ENCODE measurements at places on chromosomes 5 and 9.

DNA sequence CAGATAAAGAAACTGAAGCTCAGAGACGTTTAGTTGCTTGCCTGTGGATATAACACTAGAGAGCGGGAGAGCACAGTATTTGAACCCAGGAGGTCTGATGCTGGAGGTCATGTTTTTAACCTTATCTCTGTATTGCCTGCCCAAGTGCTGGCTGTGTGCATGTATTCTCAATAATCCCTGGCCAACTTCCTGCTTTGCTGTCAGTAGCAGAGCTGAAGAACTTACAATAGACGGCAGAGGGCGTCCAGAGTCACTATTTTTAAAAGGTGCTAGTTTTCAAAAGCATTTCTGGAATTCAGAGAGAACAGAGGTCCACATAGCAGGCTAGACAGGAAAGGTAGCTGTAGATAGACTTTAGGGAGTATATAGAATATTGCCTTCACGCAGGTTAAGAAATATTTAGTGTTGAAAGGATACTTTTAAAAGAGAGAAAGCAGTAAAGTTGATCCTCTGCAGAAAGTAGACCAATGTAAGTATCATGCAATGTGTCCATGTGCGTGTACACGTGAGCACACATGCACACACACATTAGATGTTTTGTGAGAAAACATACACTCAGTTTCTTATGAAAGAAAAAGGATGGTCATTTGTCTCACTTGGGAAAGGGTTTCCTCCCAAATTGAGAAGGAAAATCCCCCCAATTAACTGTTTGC, 46.3 kb downstream of the PTCD2 start:
- DNase-seq, result no peak

- no peak for DNase-seq
These were observed 75.8 kb upstream of the SARDH start for GRCh38 chr9:133813749-133814585.

DNA sequence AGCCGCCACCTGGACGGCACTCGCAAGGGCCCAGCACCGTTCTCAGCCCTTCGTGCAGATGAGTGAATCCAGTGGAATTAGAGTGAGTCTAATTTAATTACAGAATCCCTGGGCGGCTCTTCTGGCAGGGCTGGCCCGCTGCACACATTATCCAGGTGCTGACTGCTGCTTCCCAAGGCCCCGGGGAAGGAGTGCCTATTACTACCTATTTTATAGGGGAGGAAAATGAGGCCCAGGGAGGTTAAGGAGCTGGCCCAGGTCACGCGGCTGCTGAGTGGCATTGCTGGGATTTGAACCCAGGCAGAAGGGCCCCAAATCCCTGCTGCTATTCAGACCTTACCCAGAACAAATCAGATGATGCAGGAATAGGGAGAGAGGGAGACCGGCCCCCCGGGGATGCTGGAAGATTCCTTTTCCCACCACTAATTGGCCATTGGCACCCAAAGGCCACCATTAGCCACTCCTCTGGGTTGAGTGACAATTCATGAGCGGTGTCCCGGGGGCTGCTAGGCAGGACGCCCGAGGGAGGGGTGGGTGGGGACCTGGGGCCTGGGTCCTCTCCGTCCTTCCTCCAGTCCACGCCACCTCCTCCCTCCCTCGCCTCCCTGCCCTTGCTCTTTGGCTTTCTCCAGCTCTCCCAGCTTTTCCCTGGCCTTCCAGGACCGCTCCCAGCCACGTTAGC, 10.3 kb upstream of the QRFP start:
- no peak for DNase-seq

DNA sequence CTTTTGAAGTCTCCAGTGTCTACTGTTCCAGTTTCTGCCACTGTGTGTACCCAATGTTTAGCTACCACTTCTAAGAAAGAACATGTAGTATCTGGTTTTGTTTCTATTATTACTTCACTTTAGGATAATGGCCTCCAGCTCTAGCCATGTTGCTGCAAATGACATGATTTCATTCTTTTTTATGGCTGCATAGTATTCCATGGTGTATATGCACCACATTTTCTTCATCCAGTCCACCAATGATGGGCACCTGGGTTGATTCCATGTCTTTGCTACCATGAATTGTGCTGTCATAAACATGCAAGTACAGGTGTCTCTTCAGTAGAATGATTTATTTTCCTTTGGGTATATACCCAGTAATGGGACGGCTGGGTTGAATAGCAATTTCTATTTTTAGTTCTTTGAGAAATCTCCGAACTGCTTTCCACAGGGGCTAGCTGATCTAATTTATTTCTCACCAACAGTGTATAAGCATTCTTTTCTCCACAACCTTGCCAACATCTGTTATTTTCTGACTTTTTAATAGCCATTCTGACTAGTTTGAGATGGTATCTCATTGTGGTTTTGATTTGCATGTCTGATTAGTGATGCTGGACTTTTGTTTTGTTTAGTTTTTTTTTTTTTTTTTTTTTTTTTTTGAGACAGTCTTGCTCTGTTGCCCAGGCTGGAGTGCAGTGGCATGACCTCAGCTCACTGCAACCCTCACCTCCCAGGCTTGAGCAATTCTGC, 68.9 kb downstream of the WDR41 start:
- no peak for DNase-seq

- no peak for DNase-seq
These were observed 385.9 kb downstream of the RASEF start for GRCh38 chr9:82677086-82677485.

DNA sequence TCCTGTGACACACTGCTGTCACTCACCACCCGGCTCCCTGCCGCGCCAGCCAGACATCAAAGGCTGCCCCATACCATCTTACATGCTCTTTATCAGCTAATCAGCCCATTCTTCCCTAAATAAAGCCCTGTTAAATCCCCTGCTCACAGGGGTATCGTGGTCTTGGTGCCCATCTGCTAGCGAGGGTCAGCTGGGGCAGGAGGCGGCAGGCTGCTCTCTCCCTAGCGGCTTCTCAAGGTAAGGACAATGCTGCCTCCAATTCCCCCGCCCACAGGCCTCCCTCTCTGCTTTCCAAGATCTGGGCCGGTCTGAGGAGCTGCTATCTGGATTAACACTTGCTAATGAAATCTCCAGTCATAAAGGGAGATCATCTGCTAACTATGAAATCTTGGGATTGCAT, 26.8 kb downstream of the BARHL1 start:
- DNase-seq, result no peak

GRCh38 chr5:2018390-2018724, 135.6 kb upstream of the IRX4 start:
- DNase-seq, result no peak

- no peak for DNase-seq
These were observed 7.6 kb downstream of the TPPP start for GRCh38 chr5:685262-686171.

- DNase-seq, result no peak
These were observed 309.3 kb upstream of the SEMA6A start for GRCh38 chr5:116883875-116884274.

- no peak for DNase-seq
These were observed 16.2 kb upstream of the ERAP1 start for GRCh38 chr5:96823900-96824380.

GRCh38 chr5:133048993-133049725, 2.7 kb upstream of the HSPA4 start:
- no peak for DNase-seq

DNA sequence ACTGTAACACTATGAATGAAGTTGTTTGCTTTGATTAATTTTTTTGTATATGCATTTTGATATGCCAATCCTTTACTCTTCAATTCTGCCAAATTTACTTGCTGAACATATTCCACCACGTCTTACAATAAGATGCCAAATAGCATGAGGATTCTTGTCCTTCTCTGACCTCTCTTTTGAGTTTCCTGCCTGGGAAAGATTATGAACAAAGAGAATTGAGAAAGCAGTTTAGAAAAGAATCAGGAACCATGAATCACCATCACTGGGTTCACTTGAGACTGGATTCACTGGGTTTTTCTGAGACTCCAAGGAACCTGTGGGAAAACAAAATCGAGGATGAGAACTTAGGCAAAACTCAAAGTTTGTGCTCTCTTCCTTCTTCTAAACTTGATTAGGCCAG, 256.5 kb downstream of the CETN3 start:
- DNase-seq, result no peak

DNA sequence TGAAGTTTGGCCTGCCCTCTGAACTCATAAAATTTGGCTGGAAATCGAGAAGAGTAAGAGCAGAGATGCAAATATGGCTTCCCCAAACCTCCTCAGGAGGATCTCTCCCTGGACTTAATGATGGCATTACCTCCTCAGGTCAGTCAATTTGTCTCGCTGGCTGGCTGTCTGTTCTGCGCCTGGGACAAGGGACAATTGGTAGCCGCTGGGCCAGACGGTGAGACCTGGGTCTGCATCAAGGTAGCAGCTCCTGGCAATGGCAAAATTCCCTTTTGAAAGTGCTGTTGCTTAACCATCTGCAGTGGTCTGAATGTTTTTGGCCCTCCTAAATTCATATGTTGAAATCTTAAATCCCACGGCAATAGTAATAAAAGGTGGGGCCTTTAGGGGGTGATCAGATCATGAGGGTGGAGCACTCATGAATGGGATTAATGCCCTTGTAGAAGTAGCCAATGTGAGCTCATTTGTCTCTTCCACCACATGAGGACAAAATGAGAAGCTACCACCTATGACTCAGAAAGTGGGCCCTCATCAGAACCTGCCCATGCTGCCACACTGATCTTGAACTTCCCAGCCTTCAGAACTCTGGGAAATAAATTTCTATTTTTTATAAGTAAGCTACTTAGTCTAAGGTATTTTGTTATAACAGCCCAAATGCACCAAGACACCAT, 439.3 kb upstream of the KLF4 start:
- no peak for DNase-seq

DNA sequence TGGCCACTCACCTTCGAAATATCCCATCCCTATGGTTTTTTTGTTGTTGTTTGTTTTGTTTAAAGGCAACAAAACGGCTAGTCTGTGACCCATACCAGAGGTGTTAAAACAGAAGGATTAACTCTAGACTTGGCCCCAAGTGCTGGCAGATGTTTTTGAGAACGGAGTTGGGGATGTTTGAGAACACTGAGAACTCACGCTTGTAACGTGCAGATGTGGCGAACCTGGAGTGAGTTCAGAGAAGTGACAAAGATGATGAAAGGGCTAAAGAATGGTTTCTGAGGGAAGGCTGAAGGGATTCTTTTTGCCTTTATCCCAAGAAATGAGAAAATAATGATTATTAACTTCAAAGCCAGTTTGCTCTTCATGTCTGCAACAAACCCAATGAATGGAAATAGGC, 286.5 kb downstream of the ZNF608 start:
- DNase-seq, result no peak

- DNase-seq, result no peak
These were observed 45.9 kb downstream of the PKD2L2 start for GRCh38 chr5:137935190-137935589.

DNA sequence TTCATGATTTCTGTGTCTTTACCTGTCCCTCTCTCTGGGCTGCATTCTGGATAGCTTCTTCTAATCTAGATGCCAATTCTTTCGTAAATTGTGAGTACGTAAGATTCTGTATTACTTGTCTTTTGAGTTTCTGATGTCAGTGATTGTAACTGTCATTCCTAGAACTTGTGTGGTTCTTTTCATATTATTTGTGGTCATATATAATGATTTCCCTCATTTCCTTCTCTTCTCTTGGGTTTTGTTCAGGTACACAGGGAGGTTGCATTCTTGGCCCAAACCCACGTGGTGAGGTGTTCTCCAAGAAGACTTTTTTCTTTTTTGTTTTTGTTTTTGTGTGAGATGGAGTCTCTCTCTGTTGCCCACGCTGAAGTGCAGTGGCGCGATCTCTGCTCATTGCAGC, 13.8 kb downstream of the UGCG start:
- no peak for DNase-seq

DNA sequence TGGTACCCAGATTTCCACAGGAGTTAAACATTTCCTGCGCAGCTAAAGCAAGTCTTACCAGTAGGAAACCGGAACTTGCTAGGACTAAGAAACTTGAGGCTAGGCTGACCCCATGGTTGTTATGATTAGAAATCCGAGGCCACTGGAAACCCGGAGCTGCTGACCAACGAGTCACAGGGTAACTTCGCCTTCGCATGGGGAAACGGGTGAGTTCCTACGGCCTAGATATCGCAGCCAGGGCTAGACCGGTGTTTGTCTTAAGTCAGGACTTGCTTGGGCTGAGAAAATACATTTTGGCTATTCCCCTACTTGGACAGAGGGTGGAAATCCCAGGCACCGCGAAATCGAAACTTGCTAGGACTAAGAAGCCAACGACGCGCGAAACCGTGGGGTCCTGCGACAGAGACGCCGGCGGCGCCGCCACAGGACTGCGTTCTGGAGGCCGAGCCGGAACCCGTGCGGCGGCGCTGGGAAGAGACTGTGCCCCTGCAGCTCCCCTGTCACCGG, 1.6 kb upstream of the ANXA2R start:
- DNase-seq, result peak; percentile 39

GRCh38 chr5:31731710-31732301, 92.9 kb downstream of the PDZD2 start:
- DNase-seq, result no peak

DNA sequence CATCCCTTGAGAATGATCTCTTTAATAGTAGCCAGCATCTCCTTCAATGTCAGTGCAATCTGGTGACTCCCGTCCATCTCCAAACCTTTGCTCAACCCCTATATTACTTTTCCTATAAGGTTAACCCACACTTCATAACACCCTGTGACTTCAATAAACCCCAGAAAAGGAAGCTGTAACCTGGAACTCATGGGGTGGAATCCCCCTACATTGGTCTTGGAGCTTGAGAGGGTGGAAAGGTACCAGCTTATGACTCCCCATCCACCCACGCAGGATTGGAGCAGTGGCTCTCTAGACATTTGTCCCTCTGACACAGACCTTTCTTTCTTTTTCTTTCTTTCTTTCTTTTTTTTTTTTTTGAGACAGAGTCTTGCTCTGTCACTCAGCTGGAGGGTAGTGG, 54.7 kb upstream of the ZFR start:
- no peak for DNase-seq

DNA sequence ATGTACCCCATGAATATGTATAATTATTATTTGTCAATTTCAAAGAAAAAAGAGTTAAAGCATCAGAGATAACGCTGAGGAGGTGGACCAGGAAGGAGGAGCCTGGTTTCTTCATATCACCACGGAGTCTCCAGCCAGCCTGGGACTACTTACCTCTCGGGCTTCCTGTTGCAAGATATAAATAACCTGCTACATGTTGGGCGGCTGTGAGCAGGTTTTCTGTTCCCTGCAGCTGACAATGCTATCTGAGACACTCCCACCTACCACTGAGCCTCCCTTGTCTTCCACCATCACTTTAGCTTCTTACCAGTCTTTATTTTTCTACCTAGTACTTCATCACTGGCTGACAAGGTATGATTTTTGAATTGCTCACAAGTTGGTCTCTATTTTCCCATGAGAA, 102.7 kb upstream of the CPEB4 start:
- no peak for DNase-seq

DNA sequence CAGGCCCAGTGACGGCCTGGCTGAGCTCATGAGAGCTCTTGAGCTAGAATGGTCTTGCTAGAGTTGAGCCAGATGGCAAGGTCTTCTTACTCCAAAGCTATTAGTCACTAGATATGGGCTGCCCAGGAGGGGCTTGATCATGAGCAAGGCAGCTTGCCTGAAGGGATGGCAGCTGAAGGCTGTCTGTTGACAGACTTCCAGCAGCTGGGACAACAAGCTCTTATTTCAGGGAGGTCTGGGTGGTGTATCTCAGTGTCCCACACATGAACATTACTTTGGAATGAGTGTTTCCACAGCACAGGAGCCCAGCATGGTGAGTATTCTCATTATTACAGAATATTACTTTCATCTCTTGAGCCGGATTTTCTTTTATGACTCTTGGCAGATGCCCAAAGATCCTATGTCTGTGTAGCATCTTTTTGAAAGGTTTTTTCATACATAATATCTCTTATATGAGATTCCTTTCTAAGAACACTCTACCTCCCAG, 414.1 kb downstream of the ARHGEF28 start:
- no peak for DNase-seq

- no peak for DNase-seq
These were observed 7.6 kb downstream of the SLC36A3 start for GRCh38 chr5:151295791-151296477.

All from SIG-M5 (cell line).